ENCODE measurements at places on chromosomes 5 and 9.

DNA sequence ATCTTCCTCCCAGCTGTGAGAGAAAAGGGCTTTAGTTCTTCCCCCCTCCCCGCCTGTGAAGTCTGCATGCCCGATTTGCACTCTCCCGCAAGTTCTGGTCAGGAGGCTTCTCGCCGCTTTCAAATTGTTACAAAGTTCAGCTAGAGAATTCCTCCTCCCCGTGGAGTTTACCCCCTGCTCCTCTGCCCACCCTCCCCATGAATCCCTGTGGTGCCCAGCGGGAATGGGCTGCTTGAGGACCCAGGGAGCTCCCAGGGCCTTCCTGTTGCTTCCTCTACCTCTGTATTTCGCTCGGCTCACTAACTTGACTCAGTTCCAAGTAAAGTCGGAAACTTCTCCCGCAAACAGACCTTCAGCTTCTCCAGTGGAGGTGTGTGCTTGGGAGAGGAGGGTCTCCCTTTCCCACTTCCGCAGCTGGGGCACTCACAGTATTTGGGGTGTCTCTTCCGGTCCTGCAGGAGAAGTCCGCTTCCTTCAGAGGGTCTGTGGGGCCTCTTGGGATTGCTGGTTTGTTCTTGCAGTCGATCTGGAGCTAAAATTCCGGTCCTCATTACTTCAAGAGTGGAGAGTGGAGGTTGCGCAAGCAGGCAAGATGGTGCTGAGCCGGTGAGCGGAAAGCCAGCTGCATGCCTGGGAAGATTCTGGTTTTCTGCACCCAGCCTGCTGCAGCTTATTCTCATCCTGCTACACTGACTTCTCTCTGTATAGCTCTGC lies 97.8 kb downstream of the ADAMTS12 start:
- DNase-seq: no peak

GRCh38 chr9:8262625-8263622 lies 463.3 kb upstream of the DMAC1 start:
- DNase-seq: no peak

DNA sequence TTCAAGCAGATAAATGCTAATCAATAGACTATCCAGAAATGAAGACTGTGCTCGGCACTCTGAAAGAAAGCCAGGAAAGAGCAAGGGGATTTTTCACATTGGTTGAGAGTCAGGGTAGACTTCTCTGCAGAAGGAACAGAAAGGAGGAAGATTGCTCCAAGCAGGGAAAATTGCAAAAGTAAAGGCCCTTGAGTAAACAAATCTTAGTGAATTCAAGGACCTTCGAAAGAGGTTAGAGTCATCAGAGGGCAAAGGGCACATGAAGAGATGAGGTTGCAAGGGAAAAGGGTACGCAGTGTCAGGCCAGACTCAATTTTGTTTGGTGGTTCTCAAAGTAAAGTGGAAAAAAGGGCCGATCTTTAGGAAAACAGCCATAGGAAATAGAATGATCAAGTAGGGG lies 157.6 kb upstream of the RAI14 start:
- DNase-seq: no peak

GRCh38 chr9:27151693-27152404 lies 42.8 kb downstream of the TEK start:
- DNase-seq: peak; percentile 38

DNA sequence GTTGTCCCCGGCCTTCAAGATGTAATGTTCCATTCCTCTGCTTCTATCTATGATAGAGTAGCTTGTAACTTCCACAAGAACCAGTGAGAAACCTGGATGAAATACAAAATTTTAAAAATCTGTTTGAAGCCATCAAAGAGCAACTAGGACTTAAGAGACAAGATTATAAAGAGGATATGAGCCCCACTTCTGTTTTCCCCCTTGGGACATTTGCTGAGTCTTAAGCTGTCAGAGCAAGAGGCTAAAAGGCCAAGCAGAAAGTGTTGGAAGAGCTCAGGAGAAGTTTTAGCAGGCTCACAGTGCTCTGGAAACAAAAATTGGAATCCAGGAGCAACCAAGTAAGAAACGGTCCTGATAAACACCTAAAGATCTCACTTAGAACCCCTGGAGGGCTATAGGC lies 76.1 kb downstream of the ADRB2 start:
- DNase-seq: no peak

Data from RWPE1 (cell line).